ENCODE measurements at places on chromosomes 11 and 22. TPM values are rescaled to one million over a fixed set of nuclear protein-coding genes. Genes with fewer than 3 reads are reported as not detected.

The ARHGEF17 gene
- total RNA-seq, result 3.3 TPM

The USH1C gene
- total RNA-seq, result not detected

The DGCR6 gene
- total RNA-seq, result not detected

The MPZL2 gene
- 1.0 TPM for total RNA-seq
